ENCODE measurements at places on chromosomes 2 and 18. TPM values are rescaled to one million over a fixed set of nuclear protein-coding genes. Genes with fewer than 3 reads are reported as not detected.
A peak's percentile ranks its signal among the peaks of the same experiment; 100 is the strongest.

DNA sequence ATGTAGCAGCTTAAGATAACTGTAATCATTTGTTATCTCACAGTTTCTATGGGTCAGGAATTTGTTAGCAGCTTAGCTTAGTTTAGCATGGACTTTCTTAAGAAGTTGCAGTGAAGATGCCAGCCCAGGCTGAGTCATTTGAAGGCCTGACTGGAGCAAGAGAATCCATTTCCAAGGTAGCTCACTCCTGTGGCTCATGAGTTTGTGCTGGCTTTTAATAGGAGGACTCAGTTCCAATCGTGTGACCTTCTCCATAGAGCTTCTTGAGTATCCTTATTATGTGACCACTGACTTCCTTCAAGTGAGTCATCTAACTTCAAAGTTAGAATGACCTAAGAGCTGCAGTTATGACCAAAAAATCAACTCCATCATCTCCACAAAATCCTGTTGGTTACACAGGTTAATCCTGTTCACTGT, 1.4 kb downstream of the GPATCH11 start:
- peak; percentile 52 for DNase-seq

GRCh38 chr2:218327451-218328210, 29.0 kb upstream of the CATIP start:
- DNase-seq, result no peak

- no peak for DNase-seq
Measured at GRCh38 chr2:8224347-8225190, 457.3 kb upstream of the ID2 start.

Gene NEMP2
- total RNA-seq, result 13.7 TPM

GRCh38 chr2:174493549-174494331, 6.9 kb upstream of the GPR155 start:
- DNase-seq, result no peak

DNA sequence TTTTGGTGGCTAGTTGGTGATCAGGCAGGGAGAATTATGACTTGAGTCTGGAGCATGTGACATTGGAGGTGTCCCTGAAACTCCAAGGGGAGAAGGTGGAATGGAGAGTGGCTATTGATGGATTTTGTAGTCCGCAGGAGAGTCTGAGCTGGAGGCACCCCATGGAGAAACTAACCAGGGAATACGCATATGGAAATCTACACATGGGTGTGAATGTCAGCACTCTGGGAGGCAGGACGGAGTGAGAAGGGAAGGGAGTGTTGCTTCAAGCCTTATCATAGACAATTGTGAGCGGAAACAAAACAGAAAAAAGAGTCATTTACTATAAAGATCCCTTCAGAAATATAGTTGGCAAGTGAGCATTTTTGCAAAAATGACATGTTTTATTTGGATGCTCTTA, 667 bp upstream of the SCYGR4 start:
- DNase-seq, result no peak

Gene MROH2A
- total RNA-seq, result not detected

- DNase-seq, result no peak
Measured at GRCh38 chr2:36701391-36701795, 4.9 kb downstream of the VIT start.

Gene ESCO1
- total RNA-seq, result 11.9 TPM

Gene RNMT
- total RNA-seq, result 20.0 TPM

Gene FAM110C
- not detected for total RNA-seq

GRCh38 chr2:27212626-27213471, 781 bp upstream of the SLC5A6 start:
- peak; percentile 46 for DNase-seq

DNA sequence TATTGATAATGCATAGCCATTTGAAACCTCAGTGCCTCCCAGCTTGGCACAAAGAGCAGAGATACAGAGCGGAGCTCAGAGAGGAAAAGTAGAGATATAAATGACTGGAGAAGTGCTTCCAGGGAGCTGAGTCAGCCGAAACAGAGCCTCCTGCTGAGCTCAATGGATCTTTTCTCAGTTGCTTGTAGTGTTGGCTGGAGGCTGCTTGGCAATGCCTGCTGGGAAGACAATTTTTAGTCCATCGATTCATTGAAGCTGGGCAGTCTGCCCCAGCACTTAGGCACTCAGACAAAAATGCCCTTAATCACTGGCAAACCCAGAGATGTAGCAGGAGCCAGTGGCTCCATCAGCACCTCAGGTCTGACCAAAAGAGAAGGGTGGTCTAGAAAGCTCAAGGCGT, 81.3 kb upstream of the SETBP1 start:
- DNase-seq, result no peak

- DNase-seq, result no peak
Measured at GRCh38 chr2:24125956-24126355, 2.7 kb downstream of the FAM228B start.

Gene ANKRD36
- total RNA-seq, result 11.6 TPM

GRCh38 chr18:60157810-60158209, 214.8 kb downstream of the MC4R start:
- DNase-seq, result no peak

DNA sequence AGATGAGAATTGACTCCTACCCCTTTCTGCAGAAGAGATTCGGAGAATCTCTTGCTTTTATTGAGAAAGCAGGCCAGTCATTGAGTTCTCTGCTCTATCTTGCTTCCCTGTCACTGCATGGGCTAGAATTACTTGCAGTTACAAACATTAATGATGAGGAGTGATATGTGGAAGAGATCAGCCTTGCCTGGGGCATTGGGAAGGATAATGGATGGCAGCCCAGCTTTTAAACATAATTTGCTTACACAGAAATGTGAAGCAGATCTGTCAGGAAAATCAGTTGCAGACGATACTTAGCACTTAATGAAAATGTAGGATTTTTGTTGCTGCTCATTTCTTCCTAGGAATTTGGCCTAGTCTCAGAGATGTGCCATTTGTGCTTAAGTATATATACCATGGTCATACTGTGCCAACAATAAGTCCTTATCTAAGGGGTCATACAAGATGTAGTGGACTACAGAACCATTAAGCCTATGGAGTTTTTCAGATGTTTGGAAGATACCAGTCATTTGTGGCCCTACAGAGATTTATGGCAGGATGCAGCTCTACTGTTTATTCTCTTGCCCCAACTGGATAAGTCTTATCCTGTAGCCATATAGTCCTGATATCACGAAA, 92.7 kb downstream of the XRCC5 start:
- no peak for DNase-seq

Gene HOXD12
- total RNA-seq, result not detected

GRCh38 chr2:199160081-199160480, 297.7 kb downstream of the SATB2 start:
- DNase-seq, result no peak

- DNase-seq, result no peak
Measured at GRCh38 chr2:10934308-10934978, 22.7 kb downstream of the KCNF1 start.

Gene CNTNAP5
- not detected for total RNA-seq

Gene DNAJC5G
- total RNA-seq, result not detected

GRCh38 chr2:12211326-12212175, 465.1 kb downstream of the LPIN1 start:
- no peak for DNase-seq

DNA sequence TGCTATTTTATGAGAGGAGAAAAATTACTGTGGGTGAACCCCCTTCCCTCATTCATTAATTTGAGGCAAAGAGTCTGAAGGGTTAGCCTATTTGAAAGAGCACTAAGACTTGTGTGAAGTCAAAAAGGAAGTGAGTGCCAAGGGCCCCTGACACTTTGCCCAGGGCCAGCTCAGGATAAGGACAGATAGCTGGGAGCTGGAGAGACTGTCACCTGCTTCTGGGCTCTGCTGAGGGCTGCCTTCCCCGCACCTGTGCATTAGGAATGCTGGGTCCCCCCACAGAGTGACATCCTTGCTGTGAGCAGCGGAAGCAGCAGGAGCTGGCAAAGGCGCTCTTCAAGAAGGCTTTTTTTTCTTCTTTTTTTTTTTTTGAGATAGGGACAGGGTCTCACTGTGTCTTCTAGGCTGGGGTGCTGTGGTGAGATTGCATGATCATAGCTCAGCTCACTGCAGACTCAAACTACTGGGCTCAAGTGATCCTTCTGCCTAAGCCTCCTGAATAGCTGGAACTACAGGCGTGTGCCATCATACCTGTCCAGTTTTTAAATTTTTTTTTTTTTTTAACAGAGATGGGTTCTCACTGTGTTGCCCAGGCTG, 148.3 kb downstream of the AQP4 start:
- no peak for DNase-seq

DNA sequence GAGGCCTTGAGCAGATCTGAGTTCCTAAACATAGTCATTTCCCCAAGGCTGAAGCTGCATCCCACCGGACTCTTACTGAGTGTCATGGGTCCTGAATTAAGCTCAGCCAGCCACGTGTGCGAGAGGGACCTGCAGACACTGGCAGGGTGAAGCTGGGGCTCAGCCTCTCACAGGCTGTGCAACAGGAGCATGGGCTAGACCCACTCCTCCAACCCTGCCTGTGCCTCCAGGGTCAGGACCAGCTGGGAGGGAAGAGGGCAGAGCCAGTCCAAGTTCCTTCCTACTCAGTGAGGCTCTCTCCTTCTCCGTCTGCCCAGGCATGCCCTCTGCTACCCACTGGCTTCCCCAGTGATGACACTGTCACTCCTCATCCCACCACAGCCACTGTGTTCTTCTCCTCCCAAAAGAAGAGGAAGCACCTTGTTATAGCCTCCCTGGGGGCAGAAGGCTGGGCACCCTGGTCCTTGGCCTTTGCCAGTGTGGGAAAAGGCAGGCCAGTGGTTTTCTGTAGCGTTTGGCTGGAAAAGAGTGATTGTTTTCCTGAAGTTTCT, 78.9 kb downstream of the KCNF1 start:
- no peak for DNase-seq

DNA sequence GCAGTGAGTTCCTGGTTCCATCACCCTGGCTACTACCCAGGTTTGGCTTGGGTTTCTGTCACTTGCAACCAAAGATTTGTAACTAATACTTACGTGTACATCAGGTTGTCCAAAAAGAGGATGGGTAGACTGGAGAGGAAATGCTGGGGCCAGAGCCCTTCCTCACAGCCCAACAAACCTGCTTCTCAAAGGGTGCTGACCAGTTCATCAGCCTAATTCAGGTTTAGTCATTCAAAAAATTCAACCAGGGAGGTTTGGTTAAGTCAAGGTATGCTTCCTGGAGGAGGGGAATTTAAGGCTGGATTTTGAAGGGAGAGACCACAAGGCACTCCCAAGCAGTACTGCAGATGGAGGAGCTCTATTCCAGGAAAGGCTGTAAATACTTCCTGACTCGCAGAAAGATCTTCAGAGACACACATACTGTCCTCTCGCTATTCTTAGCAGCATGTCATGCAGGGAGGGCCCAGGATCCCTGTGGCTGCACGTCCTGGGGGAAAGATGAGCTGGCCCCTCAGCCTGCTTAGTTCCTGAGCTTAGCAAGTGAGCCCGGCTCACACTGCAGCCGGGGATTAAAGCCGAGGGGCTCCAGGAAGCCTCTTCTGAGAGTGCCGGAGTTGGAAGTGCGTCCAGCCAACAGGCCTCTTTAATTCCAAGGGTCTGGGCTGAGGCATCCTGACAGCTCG, 40.0 kb upstream of the BIN1 start:
- peak; percentile 55 for DNase-seq

Gene AKAIN1
- total RNA-seq, result not detected

DNA sequence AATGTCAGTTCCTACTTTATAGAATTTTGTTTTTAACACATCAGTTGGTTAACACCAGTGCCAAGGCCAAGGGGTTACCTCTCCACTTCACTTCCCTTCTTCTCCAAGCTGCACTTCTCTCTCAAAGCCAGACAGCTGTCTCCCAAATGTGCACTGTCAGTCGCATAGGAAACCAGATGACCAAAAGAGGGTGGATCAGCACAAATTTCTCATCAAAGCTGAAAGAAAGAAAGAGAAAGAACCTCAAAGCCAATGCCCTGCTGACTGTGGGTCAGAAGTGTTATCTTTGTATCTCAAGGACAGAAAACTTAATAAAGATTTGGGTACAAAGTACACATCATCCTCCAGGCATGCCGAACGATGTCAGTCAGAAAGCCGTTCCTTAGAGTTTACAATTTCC, 32.2 kb downstream of the SPATS2L start:
- DNase-seq, result peak; percentile 77

DNA sequence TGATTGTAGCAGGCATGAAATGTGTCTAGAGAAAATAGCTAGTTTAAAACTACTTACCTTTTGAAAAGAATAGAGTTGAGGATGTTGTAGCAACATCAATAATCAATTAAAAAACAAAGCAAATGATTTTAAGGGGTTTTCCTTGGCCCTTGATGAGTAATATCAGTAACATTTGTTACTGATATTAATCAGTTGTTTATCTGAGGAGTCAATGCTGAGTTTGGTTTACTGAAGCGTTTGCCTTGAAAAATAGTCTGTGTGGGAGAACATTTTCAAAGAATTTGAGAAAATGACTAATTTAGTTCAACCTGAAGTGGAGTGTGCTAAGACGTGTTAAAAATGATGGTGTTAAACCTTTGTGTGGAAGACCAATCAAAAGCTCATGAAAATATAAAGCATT, 9.3 kb downstream of the PTH2R start:
- no peak for DNase-seq

DNA sequence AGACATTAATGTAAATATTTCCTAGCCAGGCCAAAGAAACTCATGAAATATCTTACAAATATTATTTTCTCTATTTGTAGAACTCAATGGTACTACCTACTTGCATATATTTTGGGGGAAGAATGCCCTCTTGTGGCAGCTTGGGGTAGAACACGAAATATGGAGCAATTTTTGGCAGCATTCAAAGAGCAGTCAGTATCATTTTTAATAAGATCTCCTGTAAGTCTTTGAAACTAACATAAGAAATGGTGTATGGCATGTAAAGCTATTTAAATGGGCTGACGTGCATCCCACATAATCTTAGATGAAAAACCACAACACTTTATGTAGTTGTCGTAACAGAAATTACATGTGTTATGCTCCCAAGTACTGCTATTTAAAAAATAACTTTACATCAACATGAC, 62.3 kb upstream of the CCDC195 start:
- peak; percentile 57 for DNase-seq

GRCh38 chr2:203330434-203330833, 2.2 kb downstream of the ABI2 start:
- DNase-seq, result peak; percentile 15

GRCh38 chr18:27609221-27609620, 424.1 kb upstream of the CHST9 start:
- DNase-seq, result no peak

DNA sequence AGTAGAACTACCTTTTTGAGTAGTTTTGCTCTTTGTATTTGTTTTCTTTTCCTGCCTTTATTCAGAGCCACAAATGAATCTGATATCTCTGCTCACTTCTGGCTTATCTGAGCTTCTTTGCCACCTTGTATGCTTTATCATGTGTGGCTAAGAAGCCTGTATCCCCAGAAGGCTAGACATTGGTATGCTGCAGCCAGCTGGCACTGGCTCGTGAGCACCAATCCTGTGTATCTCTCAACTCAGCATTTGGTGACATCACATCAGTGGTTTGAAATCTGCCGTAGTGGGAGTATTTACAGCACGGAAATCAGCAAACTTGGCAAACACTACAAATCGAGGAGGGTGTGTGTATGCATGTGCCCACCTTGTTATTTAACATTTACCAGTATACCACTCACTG, 183.7 kb upstream of the LHCGR start:
- DNase-seq, result no peak

Gene FAM228A
- total RNA-seq, result not detected

Gene C2orf81
- total RNA-seq, result 0.63 TPM

- DNase-seq, result no peak
Measured at GRCh38 chr2:230935130-230935430, 10.0 kb upstream of the GPR55 start.

GRCh38 chr2:207141386-207141785, 24.4 kb downstream of the KLF7 start:
- no peak for DNase-seq

All from LHCN-M2 (cell line).